ENCODE measurements at places on chromosomes 16 and 17.

DNA sequence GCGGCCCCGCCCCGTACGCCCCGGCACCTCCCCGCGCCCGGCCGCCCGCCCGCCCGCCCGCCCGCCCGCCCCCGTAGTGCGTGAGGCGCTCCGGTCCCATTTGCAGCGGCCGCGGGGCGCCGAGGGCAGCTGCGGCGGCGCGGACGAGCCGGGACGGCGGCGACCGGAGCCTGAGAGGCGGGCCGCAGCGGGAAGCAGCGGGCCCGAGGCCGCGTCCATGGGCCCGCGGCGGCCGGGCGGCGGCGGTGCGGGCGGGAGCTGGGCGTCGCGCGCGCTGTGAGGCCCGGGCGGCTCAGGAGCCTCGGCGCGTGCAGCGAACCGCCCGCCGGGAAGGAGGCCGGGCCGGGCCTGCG, at the start of gene MPRIP:
TSS of gene MPRIP (plus strand) at position 74 of the 353 bp plus-strand sequence. CDS start 392 bp downstream, outside the sequence.
- DNase-seq, result no peak

GRCh38 chr17:65886315-65887245, 305.4 kb downstream of the CEP112 start:
- no peak for DNase-seq

DNA sequence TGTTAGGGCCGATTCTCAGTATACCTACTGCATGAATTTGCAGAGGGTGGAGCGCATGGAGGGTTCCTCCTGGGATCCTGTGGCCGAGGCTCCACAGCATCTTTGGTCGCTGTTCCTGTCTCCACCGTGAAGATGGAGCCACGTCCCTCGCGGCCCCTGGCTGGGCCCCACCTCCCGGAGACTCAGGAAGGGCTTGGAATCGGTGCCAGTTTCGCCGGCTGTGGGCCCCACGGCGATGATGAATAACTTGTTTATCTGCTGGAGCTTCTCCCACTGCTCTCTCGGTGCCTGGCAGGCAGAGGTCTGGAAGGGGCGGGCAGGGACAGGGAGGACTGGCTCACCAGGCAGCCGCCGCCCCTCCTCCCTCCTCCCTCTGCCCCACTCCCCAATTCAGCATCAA, 8.1 kb downstream of the SLC5A11 start:
- DNase-seq, result no peak

DNA sequence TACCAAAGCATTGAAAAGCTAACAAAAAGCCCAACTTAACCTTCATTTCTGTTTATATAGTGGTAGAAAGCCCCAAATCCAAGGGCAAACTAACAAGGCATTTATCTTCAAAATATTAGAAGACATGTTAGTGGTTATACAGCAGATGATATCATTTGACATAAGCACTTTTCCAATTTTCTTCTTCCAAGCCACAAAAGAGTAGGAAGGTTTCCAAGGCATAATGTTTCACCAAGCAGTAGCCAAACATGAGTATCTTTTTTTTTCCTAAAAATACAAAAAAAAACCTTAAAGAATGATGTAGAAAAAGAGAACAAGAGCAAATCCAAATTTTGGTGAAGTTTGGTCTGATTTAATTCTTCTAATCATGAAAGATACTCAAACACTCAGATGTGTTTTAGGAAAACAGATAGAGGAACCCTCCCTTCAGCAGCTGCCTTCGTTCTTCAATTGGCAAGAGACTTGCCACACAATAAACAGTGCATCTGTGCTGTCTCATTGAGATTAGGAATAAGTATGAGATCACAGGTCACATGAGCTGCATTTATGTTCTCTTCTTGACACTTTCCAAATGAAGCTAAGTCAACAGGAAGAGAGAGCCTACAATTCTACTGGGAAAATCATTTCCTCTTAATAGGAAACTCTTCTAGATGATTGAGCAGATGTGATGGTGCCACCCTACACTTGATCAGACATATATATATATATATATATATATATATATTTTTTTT, 106.7 kb downstream of the TTC19 start:
- no peak for DNase-seq

DNA sequence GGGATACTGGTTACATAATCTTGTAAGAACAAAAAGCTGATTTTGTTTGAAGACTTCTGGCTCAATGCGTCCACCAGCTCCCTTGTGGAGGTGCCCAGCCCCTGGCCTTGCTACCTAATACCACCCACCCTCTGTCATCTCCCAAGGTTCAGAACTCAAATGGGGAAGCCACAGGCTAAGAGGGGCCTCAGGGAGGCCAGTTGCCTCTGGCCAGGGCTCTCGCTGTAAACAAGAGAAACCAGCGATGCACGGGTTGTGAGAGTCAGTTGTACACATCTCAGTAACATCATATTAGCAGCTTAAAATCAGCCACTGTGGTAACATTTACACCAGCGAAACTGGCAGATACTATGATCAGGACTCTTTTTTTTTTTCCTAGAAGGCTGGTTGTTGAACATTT, 6.0 kb downstream of the TEKT5 start:
- no peak for DNase-seq

- DNase-seq, result no peak
Measured at GRCh38 chr16:24018485-24018884, 182.7 kb downstream of the PRKCB start.

DNA sequence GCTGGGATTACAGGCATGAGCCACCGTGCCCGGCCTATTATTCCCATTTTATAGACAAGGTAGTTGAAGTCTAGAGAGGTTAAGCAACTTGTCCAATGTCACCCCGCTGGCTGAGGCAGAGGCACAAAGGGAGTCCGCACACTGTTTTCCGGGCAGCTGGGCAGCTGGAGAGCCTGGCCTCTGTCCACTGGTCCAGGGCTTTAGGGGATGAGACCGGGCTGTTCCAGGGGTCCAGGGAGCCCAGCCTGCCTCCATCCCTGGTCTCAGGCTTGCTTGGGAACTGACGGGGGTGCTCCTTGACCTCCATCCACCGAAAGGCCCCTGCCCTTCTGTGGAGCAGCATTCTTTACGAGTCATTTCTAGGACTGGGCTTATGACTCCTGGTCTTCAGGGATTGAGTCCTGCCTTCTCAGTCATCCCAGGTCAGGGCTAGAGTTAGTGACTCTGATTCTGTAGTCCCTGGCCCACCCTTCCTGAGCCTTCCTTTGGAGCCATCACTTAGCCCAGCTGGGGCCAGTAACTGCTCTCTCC, 37.5 kb downstream of the SOCS3 start:
- no peak for DNase-seq

GRCh38 chr17:962670-963069, 16.9 kb downstream of the NXN start:
- DNase-seq, result no peak

DNA sequence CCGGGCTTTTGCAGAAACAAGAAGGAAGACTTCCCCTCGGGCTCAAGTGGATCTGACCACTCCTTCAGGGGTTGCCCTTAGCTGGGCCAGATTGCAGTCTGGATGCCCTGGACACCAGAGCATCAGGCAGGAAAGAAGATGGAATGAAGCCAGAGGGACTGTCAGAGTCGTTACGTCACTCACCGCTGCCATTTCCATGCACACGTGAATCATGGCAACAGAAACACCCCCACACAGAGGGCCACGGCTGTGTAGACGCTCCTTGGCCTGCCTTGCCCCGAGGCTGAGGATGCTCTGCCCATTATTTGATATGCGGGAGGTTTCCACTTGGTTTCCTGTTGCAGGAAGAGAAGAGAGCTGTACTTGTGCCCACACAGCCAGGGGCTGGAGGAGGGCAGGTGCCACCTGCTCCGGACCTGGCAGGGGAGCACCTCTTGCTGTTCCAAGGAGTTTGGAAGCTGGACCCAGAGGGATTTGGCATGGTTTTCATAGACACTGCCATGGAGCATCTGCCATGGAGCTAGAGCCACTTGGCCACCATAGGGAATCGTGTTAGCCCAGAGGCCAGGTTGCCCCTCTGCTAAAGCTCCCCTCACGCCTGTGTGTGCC, 29.4 kb downstream of the RBFOX3 start:
- DNase-seq, result no peak

DNA sequence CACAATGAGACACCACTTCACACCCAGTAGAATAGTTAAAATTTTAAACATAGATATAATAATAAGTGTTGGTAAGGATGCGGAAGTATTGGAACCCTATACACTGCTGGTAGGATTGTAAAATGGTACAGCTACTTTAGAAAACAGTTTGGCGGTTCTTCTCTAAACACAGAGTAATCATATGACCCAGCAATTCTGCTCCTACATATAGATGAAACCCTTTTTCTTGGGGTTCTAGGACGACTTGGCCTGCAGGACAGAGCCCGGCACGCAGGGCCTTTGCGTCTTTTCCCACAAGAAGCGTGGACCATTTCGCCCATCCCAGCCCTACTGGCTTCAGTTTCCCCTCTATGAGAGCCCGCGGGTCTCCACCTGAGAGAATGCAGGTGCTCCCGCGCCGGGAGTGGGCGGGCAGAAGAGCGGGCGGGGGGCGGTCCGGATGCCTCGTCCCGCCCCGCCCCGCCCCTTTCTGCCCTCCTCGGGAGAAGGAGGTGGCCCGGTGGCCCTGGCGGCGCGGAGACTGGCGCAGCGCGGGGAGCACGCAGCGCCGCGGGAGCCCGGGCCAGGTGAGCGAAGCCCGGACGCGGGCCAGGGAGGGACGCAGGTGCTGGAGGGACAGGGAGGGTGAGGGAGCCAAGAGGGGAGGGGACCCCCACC, at the start of gene SDR42E2:
TSS of gene SDR42E2 (plus strand) at position 508 of the 657 bp plus-strand sequence. CDS start 3,077 bp downstream, outside the sequence.
- DNase-seq, result peak; percentile 33

DNA sequence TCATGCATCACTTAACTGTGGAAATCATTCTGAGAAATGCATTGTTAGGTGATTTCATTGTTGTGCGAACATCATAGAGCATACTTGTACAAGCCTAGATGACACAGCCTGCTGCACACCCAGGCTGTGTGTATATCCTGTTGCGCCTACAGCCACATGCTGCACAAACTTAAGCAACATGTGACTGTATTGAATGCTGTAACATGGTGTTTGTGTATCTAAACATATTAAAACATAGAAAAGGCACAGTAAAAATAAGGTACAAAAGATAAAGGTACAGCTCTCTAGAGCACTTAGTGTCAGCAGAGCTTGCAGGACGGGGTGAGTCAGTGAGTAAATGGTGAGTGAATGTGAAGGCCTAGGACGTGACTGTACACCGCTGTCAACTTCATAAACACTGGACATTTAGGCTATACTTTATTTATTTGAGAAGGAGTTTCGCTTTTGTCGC, 11.9 kb downstream of the FOXK2 start:
- DNase-seq, result no peak

- DNase-seq, result no peak
Measured at GRCh38 chr17:27323538-27324215, 29.8 kb downstream of the WSB1 start.

- no peak for DNase-seq
Measured at GRCh38 chr17:45269912-45270311, 8.0 kb upstream of the SPATA32 start.

- DNase-seq, result no peak
Measured at GRCh38 chr16:78775161-78775561, 675.7 kb downstream of the WWOX start.

DNA sequence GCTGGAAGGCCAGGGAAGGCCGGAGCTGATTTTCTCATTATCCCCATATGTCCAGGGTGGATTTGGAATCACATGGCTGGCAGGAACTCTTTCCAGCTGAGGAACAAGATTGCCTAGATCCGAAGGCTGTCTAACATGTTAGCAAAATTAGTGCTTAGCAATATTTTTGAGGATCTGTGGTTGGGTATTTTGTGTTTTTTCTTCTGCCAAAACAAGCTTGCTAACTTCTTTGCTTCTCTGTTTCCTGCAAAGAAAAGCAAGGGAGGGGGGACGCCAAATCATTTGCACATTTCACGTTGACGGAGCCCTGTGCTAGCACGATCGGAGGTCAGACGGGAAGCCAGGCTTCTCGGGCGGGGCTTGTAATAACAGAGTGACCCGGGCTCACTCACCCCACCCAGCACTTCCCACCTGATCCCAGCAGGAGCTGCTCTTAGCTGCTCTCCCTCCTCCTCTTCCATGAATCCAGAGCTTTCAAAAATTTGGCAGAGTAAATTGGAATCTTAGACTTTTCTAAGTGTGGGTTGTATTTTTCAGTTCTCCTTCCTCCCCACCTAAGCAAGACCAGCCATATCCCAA, 33.3 kb upstream of the FOXF1 start:
- DNase-seq, result no peak

DNA sequence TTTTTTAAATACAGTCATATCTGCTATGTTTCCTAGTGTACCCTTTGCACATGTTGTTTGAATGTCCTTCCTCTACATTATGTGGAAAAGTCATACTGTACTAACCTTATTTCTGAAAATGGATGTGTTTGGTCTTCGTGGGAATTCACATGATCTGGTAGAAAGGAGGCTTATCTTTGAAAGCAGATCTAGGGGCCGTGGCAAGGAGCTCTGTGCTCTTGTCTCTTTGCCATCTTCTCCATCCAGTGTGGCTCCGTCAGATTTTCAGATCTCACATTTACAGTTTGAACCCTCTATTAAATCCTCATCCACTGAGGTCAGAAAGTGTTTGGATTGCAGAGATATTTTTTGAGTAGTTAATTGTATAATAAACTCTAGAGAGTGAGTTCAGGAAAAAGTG, 32.9 kb downstream of the MAP2K4 start:
- DNase-seq, result no peak

- DNase-seq, result no peak
Measured at GRCh38 chr17:17297217-17297616, 6.0 kb upstream of the NT5M start.

GRCh38 chr16:54843424-54843750, 87.3 kb upstream of the IRX5 start:
- no peak for DNase-seq

DNA sequence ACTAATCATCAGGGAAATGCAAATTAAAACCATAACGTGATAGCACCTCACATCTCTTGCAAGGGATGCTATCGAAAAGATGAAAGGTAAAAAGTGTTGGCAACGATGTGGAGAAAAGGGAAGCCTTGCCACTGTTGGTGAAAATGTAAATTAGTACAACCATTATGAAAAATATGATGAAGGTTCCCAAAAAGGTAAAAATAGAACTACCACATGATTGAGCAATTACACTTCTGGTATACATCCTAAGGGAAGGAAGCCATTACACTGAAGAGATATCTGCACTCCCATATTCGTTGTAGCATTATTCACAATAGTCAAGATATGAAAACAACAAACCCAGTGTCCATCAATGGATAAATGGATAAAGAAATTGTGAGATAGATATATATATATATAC, 21.5 kb downstream of the ABCA10 start:
- DNase-seq, result no peak

DNA sequence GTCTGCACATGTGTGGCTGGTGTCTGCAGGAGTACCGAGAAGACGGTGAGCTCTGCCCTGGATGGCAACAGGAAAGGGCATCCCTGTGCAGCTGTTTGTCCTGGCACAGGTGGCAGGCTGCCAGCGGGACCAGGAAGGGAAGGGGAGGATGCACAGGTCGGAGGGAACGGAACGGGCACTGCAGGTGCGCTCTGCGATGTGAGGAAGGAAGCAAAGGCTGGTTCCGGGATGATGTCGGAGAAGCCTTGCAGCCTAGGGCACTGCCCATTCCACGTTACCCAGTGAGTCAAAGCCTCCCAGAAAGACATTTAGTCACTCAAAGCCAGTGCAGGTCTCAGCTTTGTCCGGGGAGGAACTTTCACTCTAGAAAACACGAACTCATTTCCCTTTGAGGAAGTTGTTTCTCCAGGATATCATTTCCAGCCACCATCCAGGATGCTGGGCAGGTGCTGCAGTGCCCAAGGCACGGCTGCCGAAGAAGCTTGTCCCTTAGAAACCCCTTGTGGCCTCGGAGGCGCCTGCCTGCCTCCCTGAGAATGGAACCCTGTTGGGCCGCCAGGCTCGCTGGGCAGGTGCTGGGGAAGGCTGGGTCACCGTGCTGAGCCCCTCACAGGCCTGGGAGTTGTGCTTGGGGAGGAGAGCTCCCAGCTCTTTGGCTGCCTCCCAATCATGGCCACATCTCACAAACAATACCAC, 4.5 kb upstream of the TMEM235 start:
- no peak for DNase-seq

- DNase-seq, result no peak
Measured at GRCh38 chr16:84763629-84764028, 56.2 kb upstream of the CRISPLD2 start.

- no peak for DNase-seq
Measured at GRCh38 chr17:14505606-14506005, 204.7 kb downstream of the HS3ST3B1 start.
